ENCODE measurements at places on chromosomes 7 and 10.

DNA sequence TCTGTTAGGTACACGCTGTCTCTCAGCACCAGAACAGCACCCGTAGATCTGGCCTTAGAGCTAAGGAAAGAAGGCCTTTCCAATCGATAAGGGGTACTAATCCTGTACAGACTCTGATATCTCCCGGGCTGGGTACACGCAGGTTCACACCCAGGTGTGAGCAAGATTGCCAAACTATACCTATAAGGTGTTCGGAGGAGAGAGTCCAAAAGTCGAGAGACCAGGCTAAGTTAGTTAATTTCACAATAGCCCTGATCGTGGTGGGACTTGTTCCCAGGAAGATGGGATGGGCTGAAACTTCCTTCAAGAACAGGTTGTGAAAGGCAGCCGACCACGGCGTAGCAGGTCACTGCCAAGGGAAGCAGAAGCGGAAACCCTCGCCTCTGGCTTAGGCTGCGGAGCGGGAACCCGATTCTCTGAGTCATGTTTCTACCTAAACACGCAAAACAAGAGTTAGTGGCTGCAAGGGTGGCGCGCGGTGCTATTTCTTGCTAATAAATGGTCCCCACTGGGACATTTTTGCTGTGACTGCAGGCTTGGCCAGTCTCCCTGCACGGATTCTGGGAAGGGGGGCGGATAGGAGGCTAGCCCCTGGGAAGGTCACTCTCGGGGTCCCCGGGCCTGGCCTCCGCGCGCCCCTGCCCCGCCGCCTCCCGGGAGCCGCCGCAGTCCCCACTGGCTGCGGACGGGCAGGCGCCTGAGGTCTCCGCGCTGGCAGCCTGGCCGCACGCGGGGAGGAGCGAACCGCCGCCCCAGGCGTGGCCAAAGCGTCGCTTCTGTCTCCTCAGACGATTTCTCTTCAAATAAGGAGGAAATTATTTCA is 75.4 kb upstream of the PDSS1 start:
- peak; percentile 8 for DNase-seq

DNA sequence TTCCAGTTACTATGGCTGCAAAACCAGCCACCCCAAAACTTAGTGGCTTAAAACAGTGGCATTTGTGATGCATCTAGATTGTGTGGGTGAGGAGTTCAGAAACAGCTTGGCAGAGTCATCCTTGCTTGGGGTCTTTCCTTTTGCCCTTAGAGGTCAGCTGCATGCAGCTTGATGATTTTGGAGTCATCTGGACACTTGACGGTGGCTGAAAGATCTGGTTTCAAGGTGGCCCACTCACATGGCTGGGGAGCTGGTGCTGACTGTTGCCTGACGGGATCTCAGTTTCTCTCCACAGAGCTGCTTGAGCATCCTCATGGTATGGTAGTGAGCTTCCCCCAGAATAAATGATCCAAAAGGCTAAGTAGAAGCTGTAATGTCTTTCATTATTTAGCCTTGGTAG is 191.3 kb upstream of the GALNT17 start:
- DNase-seq = no peak

GRCh38 chr10:11865561-11865960 is 42.4 kb downstream of the PROSER2 start:
- no peak for DNase-seq

- peak; percentile 37 for DNase-seq
Observed at GRCh38 chr7:45092100-45092930, 3.5 kb upstream of the NACAD start.

GRCh38 chr7:106872763-106873162 is 7.7 kb downstream of the PIK3CG start:
- DNase-seq = no peak

DNA sequence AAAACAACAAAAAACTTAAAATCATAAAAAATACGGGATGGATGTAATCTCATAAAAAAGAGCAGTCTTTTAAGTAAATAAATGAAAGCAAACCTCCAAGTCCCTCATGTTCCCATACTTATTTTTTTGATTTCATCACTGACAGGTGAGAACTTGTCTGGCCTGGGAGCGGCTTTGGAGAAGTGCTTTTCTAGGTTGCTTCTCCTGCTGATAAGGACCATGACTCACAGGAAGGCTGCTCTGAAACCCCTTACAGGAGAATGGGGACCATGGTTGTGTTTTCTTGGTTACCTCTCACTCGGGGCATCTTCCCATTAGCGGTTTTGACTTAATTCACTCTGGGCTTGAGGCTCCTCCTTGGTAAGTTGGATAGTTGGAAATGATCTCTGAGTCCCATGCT is 237.4 kb downstream of the CAMK1D start:
- no peak for DNase-seq

GRCh38 chr10:50291261-50291850 is 40.0 kb upstream of the ASAH2 start:
- peak; percentile 44 for DNase-seq

DNA sequence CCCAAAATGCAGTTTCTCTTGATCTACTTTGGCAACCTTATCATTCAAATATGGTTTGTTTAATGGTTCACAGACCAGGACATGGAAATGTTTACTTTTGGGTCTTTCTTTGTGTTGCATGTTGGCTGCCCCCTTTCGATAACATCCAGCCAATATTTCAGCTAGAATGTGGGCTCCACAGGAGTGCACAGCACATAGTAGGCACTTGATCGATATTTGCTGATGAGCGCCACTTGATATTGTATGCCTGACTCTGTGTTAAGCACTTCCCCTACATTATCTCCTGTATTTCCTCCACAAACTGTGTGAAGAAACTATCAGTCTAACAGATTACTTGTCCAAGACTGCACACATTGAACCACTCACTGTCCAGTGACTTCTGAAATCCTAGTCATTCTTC is 60.2 kb downstream of the SMURF1 start:
- no peak for DNase-seq

DNA sequence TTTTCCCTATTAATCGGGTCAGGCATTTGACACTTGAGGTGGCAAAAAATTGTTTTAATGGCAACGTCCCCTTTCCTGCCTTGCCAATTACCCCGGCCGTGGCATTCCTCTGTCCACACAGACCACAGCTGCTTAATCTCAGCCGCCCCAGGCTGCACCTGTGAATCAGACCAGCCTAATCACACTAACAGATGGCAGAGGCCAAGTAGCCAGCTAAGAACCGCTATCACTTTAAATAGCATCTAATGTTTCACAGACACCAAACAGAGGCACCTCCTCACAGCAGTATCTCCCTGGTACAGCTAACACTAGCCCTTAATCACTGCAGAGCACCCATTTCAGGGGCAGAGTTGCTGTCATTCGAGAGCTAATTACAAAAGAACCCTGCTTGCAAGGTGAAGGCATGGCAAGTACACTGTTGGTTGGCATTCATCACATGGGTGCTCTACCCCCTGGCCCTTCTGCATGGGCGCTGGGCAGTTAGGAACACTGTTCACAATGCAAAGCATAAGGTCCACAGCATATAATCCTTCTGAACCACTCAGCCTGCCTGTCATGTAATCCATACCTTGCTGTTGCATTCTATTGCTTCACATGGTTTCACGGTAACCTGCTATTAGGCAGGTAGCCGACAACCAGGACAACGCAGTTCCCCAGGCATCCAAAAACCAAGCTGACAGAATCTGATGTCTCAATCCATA is 38.8 kb downstream of the FGFR2 start:
- no peak for DNase-seq

DNA sequence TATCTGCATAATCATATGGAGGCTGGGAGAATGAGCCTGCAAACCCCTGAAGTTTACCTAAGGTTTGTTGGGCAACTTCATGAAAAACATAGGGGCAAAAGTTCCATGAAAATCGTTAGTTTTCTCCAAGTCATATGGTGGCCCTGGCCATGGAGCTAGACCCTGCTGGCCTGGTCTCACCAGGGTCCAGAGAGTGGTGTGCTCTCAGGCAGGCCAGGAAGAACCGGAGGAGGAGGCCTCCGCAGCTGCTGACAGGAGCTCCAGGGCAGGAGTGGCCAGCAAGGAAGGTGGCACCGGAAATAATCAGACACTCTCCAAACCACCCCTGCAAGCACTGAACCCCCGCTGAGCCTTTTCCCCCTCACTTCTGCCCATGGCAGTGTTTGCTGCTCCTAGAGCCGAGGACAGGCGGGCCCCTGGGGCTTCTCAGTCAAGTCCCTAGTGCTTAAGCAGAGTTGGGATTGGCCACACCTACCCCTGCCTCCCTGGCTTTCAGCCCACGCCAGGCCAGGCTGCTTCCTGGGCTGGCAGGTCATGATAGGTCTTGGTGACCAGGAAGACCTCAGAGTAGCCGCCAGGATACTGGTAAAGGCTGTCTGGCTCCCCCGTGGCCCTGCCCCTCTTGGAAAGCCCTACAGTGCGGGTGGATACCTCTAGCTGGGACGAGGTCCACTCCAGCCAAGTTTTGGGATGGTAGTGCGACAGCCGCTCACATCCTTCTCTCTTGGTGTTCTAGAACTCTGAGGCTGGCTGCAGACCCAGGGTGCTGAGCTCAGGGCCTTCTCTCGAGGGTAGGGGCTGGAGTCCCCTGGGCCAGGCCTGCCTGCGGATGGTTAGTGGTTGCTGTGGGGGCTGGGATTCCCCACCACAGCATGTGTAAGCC is 242.8 kb downstream of the MGMT start:
- no peak for DNase-seq

DNA sequence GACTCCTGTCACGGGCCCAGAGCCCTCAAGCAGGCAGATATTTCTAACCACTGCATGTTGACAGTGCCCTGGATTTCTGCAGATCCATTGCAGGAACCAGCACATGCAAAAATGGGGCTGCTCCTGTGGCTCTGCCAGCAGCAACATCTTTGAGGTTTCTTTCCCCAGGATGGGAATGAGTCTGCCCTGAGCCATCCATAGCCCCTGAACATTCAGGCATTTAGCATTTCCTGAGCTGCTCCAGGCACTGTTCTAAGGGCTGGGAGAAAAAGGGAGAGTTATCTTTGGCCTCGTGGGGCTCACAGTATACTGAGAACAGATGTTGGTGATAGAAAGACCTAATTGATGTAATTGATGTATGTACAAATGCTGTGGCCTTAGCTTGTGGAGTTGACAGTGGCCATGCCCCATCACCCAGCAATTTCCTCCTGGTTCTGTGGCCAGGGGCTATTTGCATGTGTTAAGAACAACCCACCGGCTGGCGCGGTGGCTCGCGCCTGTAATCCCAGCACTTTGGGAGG is 66.0 kb upstream of the LRRC4 start:
- no peak for DNase-seq

GRCh38 chr10:60237977-60238758 is 151.5 kb downstream of the ANK3 start:
- DNase-seq = peak; percentile 57

- DNase-seq = peak; percentile 51
Observed at GRCh38 chr10:26380815-26381214, 57.3 kb upstream of the APBB1IP start.

DNA sequence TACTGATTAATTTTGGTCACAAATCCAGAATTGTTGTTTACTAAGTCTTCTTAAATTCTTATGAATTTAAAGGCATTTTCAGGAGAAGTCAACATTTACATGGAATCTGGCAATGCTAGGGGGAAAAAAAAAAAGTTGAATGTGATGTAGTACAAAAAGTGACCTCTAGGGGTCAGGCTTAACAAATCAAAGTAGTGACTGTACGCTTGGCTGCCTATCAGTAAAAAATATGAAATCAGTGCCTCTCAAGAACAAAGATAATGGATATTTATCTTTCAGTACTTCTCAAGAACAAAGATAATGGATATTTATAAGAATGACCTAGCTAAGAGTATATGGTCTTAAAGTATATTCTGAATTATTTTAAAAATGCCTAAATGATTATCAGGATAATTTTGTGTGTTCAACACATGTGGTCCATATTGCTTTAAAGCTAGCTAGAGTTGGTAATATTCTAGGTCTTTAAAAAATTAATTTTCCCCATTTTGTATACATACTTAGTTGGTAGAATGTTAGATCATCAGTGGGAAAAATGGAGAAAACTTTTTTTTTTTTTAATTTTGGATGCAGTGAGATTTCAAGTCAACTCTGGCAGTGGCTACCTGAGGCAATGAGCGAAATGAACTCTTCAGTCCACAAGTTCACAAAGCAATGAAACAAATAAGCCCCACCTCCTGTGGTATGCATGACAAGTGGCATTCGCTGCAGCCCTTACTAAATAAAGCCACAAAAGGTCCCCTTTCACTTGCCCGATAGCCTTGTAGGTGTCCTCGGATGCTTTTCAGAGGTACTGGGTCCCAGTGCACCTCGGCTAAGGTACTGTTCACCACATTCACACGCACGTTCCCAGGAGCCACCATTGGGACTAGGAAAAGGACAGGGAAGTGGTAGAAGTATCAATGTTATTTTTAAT is 51.2 kb upstream of the LAMB4 start:
- peak; percentile 73 for DNase-seq

GRCh38 chr7:30479202-30480120 is 877 bp upstream of the NOD1 start:
- DNase-seq = peak; percentile 52

- no peak for DNase-seq
Observed at GRCh38 chr7:138802706-138803105, 4.7 kb upstream of the ATP6V0A4 start.
